CD4-positive, alpha-beta T cell treated with Interleukin-12 subunit alpha and Interleukin-12 subunit beta, for 1 hour (primary cell): ENCODE measurements at places on chromosomes 13 and 19.
A peak's percentile ranks its signal among the peaks of the same experiment; 100 is the strongest.

- no peak for DNase-seq
These were observed 42.5 kb downstream of the SPRYD7 start for GRCh38 chr13:49893591-49893990.

DNA sequence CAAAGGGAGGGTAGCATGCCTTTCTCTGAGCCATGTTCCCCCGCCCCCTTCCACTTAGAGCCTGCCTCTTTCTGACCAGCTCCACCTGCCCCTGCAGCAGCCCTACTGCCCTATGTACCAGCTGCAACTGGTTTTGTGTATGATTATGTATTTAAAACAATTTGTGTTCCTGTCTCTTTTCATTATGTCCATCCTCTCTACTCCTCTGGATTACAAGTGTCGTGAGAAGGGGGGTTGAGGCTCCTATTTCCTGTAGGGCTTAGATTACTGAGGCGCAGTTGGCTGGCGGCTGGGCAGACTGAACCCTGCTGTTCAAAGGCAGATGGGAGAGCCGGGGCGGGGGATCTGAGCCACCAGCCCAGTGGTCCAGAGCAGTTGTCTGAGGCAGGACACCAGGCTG, 213.3 kb downstream of the KCNRG start:
- no peak for DNase-seq

DNA sequence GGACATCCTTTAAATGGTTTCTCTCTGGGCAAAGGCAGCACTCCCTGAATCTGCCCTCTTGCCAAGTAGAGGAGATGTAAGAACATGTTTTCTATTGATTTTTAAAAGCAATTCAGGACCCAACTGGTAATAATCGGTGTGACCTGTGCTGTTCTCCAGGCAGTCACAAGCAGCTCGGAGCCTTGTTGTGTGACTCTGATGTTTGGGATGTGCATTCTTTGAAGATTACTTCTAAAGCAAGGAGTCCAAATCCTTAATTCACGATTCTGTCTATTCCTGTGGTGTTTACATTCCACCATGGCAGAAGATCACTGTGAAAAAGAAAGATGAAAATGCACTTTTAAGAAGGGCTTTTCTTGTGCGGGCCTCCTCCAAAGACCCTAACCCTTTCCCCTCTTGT, 122.3 kb upstream of the ZNF536 start:
- no peak for DNase-seq

GRCh38 chr13:83019986-83020385, 862.3 kb downstream of the SLITRK1 start:
- DNase-seq = no peak

DNA sequence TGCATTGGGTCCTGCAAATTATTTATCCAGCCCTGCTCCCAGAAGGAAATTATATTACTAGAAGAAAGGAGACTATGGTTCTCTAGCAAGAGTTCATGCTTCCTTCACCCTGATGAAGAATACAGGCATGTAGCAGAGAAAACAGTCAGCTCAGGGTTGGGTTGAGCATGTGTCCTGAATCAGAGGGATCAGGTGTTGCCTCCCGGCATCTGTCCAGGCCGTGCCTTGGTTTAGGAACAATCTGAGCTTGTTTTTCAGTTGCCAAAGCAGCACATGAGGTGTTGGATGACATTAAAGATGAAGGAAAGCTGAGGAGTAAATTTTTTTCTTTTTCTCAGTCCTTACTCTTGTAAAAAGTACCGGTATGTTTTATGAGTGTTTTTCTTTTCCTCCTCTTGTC, 62.0 kb downstream of the KL start:
- DNase-seq = no peak

GRCh38 chr13:99043831-99044231, 66.0 kb upstream of the DOCK9 start:
- no peak for DNase-seq

DNA sequence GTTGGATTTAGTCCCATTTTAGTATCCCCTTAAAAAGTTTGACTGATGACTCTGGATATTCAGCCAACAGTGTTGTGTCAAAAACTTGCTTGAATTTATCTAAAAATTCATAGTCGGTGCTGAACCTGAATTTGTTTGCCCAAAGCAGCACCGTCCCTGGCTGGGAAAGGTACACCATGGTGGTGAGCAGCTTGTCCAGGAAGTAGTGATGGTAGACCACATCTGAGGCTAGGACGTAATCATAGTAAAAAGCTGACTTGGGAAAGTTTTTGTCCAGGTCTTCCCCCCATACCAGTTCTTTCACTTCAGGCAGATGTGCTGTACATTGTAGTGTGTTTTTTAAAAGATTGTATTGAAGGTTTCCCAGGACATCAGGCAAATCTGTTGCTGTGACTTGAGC, 8.8 kb downstream of the METTL21C start:
- DNase-seq = no peak

GRCh38 chr19:49415102-49415809, 8.0 kb downstream of the PTH2 start:
- no peak for DNase-seq

DNA sequence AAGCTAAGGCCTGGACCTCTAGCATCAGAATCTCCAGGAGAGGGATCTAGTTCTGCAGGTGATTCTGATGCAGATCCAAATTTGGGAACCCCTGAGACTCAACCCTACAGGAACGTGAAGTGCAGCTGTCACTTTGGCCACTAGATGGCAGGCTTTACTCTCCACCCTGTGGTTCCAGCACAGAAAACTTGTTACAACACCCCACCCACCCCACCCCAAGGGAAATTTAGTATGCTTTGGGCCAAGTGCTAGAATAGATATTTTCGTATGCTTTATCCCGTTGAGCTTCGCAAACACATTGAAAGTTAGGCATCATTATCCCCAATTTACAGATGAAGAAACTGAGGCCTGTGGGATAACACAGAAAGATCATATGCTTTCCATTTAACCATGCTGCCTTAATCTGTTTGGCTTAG, 232.0 kb downstream of the B3GLCT start:
- DNase-seq = peak; percentile 47

DNA sequence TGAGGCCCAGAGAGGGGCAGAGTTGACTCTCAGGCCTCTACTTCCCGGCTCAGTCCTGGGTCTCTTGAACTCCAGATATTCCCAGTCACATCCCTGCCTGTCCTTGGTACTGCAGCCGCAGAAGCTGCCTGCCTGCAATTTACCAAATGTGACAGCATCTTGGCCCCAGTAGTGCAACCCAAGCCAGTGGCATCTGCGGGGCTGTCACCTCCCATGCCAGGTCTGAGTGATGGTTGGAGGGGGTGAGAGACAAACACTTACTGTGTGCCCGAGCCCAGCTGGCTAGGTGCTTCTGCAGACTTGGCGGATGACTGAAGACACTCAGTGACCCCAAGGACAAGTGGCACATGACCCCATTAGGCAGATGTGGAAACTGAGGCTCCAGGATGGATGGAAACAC, 18.4 kb downstream of the ZNRF4 start:
- DNase-seq = no peak

GRCh38 chr13:41461527-41462139, 4.3 kb downstream of the RGCC start:
- DNase-seq = no peak

DNA sequence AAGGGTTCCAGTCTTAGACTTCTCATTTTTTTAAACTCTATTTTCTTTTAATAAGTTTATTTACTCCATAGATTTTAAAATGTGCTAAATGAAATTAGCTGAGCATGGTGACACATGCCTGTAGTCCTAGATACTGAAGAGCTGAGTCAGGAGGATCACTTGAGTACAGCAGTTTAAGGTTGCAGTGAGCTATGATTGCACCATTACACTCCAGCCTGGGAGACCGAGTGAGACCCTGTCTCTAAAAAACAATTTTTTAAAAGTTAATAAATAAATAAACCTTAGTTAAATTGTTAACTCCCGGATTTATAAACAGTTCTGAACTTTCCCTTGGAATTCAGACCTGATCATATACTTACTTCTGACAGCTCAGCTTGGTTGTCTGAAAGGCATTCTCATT, 32.5 kb downstream of the PCDH20 start:
- DNase-seq = no peak

DNA sequence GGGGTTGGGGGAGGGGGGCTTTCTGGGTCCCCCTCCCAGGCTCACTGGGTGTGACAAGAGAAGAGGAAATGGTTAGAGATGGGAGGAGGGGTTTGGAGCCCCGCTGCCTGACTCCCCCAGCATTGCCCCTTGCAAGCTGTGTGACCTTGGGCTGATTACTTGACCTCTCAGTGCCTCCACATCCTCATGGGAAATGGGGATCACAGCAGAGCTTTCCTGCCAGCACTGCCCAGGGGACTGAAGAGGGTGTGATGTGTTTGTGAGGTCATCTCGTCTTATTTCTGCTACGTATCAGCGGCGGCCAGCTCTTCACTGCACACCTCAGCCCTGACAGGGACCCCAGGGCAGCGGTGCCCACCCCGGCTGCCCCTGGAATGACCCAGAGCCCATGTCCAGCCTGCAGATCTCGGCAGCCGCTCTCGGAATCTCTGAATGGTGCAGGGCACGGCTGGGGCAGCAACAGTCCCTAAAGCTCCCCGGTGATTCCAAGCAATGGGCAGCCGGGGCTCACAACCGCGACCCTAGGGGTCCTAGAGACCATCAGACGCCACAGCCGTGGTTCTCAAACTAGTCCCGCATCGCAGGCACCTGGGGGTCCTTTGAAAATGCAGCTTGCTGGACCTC, 8.4 kb downstream of the PNMA8B start:
- no peak for DNase-seq

- peak; percentile 46 for DNase-seq
These were observed 3.7 kb downstream of the PRKACA start for GRCh38 chr19:14113762-14114414.

DNA sequence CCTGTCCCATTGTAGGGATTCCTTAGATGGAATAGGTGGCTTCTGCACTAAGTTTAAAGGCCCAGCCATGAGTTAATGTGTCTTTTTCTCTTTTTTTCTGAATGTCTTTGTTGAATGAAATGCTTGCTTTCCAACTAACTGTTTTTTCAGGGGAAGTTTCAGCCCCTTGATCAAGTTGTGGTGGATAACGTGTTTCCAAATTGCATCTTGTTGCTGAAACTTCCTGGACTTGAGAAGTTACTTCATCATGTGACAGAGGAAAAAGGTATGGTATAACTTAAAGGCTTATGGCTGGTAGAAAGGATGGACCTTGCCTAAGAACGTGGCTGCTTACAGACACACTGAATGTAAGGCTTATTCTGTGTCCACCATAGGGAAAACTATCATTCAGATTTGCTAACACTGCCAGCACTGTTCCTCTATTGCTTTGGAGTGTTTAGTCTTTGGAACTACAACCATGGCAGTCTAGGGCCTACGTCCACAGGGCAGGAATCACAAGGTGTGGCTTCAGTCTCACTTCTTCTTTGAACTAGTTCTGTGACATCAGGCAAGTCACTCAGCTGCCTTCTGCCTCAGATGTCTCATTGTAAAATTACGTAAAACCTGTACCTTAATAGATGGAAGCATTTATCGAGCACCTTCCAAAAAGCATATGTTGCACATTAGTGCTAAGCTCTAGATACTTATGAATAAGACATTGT, 25.3 kb downstream of the RNASEH2B start:
- DNase-seq = no peak

GRCh38 chr13:73765651-73766384, 368.4 kb downstream of the KLF12 start:
- DNase-seq = peak; percentile 82

GRCh38 chr13:100344544-100344943, 244.0 kb downstream of the GGACT start:
- DNase-seq = no peak

- DNase-seq = no peak
These were observed 816 bp downstream of the CCNP start for GRCh38 chr19:40225440-40226305.

DNA sequence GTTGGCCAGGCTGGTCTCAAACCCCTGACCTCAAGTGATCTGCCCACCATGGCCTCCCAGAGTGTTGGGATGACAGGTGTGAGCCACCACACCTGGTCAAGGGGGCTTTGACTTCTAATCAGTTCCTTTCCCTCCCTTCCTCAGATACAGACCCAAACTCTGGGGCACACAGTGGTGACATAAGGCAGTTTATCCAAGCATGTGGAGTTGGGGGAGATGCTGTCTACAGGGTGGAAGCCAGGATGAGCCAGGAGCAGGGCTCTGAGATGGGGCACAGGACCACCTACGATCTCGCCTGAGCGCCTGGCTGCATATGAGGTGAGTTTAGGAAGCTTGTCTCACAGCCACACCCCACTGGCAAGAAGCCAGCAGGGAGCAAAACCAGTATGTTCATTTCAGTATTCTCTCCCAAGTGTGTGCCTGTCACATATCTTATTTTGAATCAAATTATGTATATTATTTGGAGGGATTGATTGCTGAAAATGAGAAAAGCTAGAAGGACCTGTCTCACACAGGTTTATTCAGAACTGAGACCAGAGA, 67.7 kb downstream of the KCTD15 start:
- no peak for DNase-seq

- no peak for DNase-seq
These were observed 172.2 kb downstream of the OLFM4 start for GRCh38 chr13:53200498-53201453.

GRCh38 chr19:41886761-41887710, 4.1 kb downstream of the ARHGEF1 start:
- peak; percentile 82 for DNase-seq

- no peak for DNase-seq
These were observed 415.2 kb upstream of the SGCG start for GRCh38 chr13:22765547-22765946.

DNA sequence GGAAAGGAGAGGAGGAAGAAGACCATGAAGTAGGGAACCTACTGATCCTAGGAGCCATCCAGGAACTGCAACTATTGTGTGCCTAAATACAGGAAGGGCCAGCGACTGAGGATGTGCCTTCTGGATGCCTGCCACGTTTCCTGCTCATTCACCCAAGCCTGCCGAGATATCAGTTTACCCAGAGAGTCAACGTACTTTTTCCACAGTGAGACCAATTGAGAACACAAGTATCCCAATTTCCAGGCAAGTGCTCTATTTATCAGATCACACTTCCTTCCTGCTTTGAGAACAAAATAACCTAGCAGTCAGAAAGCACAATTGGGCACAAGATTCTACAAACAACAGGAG, 122.4 kb downstream of the AKAP11 start:
- no peak for DNase-seq

DNA sequence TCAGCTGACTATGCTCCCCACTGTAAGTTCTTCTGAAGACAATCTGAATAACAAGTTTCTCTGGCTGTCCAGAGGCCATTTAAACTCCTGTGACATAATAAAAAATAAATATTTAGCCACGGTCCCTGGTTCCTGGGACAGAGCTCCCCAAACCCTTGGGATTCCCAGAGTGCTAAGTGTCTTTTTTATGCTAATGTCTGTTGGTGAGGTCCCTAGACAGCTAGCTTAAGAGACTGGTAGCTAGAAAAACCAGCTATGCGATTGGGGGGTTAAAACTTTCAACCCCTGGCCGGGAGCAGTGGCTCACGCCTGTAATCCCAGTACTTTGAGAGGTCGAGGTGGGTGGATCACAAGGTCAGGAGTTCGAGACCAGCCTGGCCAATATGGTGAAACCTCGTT, 5.9 kb downstream of the EPSTI1 start:
- DNase-seq = no peak

DNA sequence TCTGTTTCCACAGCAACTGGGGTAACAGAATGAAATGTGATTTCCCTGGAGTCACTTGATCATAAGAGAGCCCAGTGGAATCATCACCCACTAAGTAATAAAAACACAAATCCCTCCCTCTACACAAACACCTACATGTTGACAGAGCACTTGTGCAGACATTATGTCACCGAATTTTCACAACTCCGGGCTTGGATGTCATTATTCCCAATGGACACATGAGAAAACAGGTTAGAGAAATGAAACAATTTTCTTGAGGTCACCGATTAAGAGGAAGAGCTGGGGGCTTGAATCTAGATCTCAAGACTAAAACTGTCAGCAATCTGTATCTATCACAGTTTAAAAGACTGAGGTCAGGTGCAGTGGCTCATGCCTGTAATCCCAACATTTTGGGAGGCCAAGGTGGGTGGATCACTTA, 3.1 kb downstream of the XRCC1 start:
- no peak for DNase-seq
